ENCODE measurements at places on chromosomes 5 and 9. TPM values are rescaled to one million over a fixed set of nuclear protein-coding genes. Genes with fewer than 3 reads are reported as not detected.

CDC20B gene
- not detected for total RNA-seq

GPX3 gene
- 252 TPM for total RNA-seq

OCLN gene
- 87.9 TPM for total RNA-seq

TMEM174 gene
- total RNA-seq: not detected

SPINK6 gene
- not detected for total RNA-seq

FBP2 gene
- total RNA-seq: not detected

DNAI1 gene
- total RNA-seq: not detected

OTP gene
- not detected for total RNA-seq

RLN2 gene
- total RNA-seq: not detected

ZFP2 gene
- total RNA-seq: 2.0 TPM

ADCY2 gene
- 3.0 TPM for total RNA-seq

FAM151B gene
- total RNA-seq: 1.1 TPM

ZDHHC11 gene
- total RNA-seq: 6.4 TPM

REEP2 gene
- total RNA-seq: 3.5 TPM

MARCOL gene
- total RNA-seq: not detected

GNA14 gene
- 9.4 TPM for total RNA-seq

ORM2 gene
- not detected for total RNA-seq

FOXD4 gene
- total RNA-seq: 0.27 TPM

JAKMIP2 gene
- 0.79 TPM for total RNA-seq

LCN10 gene
- total RNA-seq: 0.96 TPM

EIF4E1B gene
- total RNA-seq: not detected

OR1N2 gene
- not detected for total RNA-seq

HSPB3 gene
- 55.2 TPM for total RNA-seq

KCNV2 gene
- total RNA-seq: not detected

PCDHGC5 gene
- 2.5 TPM for total RNA-seq

CNTLN gene
- 2.2 TPM for total RNA-seq

PCDHA6 gene
- total RNA-seq: 1.2 TPM

MED27 gene
- 8.6 TPM for total RNA-seq

BRIX1 gene
- total RNA-seq: 3.2 TPM

DPYSL3 gene
- total RNA-seq: 35.2 TPM

GADD45G gene
- total RNA-seq: 8.4 TPM

GNAQ gene
- 36.3 TPM for total RNA-seq

TAF11L5 gene
- total RNA-seq: not detected

NOL6 gene
- total RNA-seq: 29.1 TPM

FBP1 gene
- total RNA-seq: 55.7 TPM

LMX1B gene
- total RNA-seq: not detected

CWC27 gene
- total RNA-seq: 36.2 TPM

Measured in transverse colon (tissue), 4 donors.